NCI-H446 (cell line): ENCODE measurements at places on chromosomes 7 and 10.

- no peak for DNase-seq
Observed at GRCh38 chr7:47681249-47681810, 99.4 kb upstream of the TNS3 start.

- no peak for DNase-seq
Observed at GRCh38 chr7:27030393-27031050, 65.3 kb downstream of the HOXA1 start.

DNA sequence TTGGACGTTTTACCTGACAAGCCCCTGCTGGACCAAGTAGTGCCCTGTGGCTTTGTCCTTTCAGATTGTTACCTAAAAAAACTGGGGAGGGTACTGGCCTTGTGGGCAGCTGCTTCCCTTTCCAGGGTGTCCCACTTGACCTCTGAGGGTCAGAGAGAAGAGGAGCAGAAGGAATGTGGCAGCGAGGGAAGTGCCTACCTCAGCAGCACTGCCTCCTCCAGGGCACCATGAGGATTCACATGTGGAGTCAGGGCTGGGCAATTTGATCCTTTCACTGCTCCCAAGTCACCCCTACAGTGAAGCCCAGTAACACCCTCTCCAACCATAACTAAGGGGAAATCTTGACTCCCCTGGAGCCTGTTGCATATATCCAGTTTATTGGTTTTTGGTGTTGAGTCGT, 64.6 kb downstream of the ITGB1 start:
- no peak for DNase-seq

- DNase-seq, result no peak
Observed at GRCh38 chr7:95295397-95295796, 28.9 kb downstream of the PON1 start.

- no peak for DNase-seq
Observed at GRCh38 chr7:2647594-2648172, 15.9 kb downstream of the TTYH3 start.

DNA sequence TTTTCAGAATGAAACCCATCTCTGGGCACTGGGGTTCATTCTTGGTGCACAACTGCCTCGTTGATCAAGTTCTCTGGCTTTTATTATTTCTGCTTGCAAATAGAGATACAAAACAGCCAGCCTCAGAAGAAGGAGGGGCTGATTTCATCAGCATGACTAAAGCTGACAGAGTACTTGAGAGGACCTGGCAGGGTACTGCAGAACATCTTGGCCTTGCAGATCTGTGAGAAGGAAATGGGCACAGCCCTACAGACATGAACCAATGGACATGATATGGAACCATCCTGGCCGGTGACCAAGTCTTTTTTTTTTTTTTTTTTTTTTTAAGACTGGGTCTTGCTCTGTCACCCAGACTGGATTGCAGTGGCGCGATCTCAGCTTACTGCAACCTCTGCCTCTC, 240.6 kb downstream of the VTI1A start:
- peak; percentile 0 for DNase-seq

DNA sequence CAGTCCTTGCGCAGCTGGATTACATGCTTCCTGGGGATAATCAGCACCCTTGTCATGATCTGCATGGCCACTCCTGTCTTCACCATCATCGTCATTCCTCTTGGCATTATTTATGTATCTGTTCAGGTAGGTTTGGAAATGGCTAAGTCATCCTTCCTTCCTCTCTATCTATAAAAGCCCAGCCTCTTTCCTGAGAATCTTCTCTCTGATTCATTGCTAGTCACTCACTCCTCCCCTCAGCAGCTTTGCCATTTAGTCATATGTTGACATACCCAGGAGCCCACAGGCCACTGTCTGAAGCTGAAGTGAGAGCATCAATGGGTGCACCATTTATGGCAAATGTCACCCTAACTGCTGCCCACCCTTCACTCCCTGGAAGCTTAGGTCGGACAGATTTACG, 52.0 kb downstream of the ABCC2 start:
- DNase-seq, result no peak

DNA sequence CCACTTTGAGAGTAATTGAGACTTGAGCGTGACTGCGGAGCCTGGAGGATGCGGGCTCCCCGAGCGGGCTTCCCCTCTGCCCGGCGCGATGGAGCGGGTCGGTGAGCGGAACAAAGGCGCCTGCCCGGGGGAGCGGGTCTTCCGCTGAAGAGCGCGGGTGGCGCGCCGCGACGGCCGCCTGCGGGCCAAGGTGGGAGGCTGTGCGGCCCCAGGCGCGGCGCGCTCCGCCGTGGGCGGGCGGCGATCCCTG, at the start of gene GALNT17:
GALNT17 (plus strand) TSS at position 18 of the 250 bp plus-strand sequence.
- no peak for DNase-seq

GRCh38 chr10:1272079-1272776, 216.0 kb downstream of the WDR37 start:
- DNase-seq, result no peak

DNA sequence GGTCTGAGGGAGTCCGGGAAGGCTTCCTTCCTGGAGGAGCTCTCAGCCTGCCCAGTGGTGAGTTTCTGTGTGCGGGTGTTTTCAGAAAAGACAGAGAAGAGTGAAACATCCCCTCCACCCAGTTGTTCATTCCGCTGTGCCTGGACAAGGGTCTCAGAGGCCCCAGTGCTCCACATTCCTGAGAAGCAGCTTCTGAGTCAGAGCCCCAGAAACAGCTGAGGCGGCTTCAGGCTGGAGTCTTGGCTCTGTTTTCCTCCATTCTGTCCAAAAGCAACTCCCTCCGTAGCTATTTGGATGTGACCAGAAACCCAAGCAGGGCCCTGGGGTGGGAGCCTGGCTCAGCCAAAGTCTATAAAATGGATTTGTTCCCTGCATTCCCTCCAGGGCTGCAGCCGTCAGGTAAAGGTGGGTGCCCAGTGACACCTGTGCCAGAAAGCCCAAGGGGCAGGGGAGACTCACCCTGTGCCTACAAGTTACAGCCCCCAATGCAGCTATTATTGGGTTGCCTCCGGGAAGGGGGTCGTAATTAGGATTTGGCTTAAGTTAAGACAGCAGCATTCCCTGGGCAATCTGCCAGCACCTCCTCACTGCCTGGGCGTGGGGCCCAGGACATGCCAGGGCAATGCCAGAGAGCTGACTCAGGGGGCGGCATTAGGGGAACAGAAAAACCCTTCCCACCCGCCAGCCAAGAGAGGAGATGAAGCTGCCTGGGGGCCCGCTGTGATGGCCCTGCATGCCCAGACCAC, 13.1 kb upstream of the CAMK2G start:
- DNase-seq, result peak; percentile 94

GRCh38 chr7:80182630-80183276, 48.1 kb downstream of the GNAI1 start:
- no peak for DNase-seq

GRCh38 chr7:71780282-71780681, 631.9 kb downstream of the CALN1 start:
- DNase-seq, result no peak

- no peak for DNase-seq
Observed at GRCh38 chr7:147279514-147279913, 1162.9 kb downstream of the CNTNAP2 start.

DNA sequence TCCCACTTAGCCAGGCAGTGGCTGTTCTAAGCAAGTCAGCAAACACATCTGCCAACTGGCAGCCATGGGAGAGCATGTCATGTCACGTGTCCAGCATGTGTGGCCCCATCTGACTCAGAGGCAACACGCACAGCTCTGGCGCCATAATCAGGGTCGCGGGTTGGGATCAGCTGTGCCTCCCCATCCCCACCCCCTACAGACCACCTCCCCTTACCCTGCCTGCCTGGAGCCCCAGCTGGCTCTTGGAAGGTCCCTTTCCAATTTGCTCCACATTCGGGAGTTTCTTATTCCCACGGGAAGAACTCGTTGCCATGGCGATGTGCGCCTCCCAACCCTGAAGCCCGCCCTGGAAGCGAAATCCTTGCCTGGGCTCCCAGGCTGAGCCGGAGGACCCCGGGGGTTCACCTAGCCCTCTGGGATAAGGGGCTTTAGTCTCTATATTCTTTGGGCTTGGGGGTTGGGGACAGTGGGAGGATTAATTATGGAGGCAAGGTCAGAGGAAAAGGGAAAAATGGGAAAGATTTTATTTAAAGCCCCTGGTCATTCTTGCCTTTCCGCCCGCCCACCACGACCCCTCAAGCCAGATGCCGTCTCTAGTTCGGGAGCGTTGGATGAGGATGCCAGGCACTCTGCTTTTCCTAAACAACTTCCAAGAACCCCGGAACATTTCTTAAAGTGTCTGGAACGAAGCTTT, 283.7 kb downstream of the ZEB1 start:
- DNase-seq, result peak; percentile 93

- DNase-seq, result no peak
Observed at GRCh38 chr10:51103554-51104217, 29.4 kb downstream of the PRKG1 start.
